ENCODE measurements at places on chromosomes 12 and 14. TPM values are rescaled to one million over a fixed set of nuclear protein-coding genes. Genes with fewer than 3 reads are reported as not detected.
A peak's percentile ranks its signal among the peaks of the same experiment; 100 is the strongest.

GRCh38 chr12:21073822-21074460 lies 57.1 kb upstream of the SLCO1B1 start:
- DNase-seq = peak; percentile 1

- no peak for DNase-seq
These were observed 961.8 kb downstream of the FLRT2 start for GRCh38 chr14:86491743-86492142.

DNA sequence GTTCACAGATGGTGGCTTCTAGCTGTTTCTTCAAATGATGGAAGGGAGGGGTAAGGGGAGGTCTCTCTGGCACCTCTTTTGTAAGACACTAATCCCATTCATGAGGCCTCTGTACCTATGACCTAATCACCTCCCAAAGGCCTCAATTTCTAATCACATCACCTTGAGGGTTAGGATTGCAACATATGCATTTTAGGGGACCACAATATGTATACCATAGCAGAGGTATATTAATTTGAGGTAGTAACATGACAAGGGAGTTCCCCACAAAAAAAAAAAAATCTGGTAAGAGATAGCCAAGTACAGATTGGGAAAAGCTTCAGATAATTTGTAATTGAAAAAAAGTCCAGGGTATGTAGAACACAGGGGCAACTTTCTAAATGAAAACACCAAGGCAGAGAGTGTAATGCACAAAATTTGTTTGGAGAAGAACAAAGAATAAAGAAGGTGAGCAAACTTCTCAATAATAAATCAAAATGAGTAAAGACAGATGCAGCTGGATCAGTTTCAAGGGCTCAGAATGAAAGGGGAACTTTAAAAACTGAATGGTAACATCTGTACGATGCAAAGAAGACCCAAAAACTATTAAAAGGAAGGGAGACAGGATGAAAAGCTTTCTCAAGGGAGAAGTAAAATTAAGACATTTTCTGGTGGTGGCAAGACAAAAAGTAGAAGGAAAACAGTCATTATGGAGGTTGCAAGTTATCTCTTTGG lies 125.5 kb upstream of the DCN start:
- no peak for DNase-seq

The RPL10L gene
- total RNA-seq = not detected

The CCDC197 gene
- not detected for total RNA-seq

The SCN8A gene
- total RNA-seq = 17.2 TPM

The ZNF10 gene
- 10.3 TPM for total RNA-seq

The LRRC43 gene
- total RNA-seq = 0.74 TPM
